ENCODE measurements at places on chromosomes 7 and 10.

DNA sequence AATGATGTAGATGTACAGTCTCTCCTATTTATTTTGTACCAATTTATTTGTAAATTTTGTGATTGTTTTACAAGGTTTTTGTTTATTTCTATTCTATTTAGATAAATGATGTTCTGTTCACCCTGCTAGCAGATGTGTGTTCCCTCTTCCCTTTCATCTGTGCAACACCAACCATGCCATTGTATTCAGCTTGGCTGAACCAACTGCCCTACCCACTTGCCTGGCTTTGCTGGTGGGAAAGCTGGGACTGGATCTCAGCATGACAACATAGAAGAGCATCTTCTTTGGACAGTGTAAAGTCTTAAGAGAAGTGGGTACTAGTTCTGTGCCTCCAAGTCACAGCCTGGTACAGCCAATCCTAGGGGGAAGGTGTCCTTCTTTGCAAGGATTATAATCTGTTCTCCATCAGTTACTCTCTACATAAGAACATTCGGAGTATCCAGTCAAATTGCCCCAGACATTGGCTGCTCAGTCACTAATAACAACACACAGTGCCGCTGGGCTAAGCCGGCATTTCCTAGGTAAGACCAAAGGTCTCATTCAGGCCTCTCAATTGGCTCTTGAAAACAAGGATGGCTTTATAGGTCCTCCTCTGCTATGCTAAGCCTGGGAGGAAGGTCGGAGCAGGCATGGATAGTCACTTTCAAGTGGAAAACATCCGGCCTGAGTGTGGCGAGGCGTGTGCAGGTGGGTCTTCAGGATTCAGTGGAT is 109.7 kb downstream of the NT5C2 start:
- no peak for DNase-seq

DNA sequence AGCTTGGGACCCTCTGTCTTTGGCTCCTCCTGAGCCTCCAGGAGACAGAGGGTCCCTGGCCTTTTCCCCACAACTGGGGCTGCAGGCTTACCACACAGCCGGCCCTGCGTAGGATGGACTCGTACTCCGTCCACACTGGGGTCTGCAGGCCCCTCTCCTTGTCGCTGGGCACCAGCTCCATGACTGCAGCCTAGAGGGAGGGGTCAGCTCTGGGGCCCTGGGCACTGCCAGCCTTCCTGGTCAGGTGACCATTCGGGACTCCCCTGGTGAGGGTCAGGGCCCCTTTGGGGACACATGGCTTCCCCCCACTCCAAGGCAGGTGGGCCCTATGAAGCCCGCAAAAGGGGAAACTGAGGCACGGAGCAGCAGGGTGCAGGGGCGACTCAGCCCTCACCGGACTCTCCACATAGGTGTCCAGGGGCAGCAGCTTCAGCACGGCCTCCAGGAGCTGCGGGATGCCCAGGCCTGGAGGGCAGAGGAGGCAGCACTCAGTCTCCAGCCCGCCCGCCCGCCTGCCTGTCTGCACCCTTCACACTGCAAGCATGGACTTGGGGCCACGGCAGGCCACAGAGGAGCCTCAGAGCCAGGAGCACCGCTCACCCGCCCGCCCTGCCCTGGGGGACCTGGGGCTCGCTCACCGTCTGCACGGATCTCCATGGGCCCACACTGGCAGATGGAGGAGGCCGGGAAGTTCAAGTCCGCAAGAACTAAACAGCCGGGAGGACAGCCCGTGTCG is 1.1 kb downstream of the FUOM start:
- DNase-seq = no peak

GRCh38 chr10:71357792-71358265 is 38.8 kb downstream of the SLC29A3 start:
- DNase-seq = peak; percentile 78

DNA sequence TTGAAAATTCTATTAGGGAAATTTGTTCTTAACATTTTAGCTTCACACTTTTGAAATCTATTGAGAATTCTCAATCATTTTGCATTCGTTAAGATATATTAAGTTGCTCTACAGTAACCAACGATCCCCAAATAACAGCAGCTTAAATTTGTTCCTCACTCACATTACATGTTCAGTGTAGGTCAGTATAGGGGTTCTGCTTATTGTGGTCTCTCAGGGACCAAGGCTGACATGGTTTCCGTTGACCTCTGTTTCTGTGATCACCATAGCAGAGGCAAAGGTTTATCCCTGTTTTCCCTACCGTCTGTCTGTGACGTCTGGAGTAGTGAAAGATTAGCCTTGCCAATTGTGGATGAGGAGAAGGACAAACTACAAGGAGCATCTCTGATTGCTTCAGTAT is 235.0 kb upstream of the CSTF2T start:
- no peak for DNase-seq

DNA sequence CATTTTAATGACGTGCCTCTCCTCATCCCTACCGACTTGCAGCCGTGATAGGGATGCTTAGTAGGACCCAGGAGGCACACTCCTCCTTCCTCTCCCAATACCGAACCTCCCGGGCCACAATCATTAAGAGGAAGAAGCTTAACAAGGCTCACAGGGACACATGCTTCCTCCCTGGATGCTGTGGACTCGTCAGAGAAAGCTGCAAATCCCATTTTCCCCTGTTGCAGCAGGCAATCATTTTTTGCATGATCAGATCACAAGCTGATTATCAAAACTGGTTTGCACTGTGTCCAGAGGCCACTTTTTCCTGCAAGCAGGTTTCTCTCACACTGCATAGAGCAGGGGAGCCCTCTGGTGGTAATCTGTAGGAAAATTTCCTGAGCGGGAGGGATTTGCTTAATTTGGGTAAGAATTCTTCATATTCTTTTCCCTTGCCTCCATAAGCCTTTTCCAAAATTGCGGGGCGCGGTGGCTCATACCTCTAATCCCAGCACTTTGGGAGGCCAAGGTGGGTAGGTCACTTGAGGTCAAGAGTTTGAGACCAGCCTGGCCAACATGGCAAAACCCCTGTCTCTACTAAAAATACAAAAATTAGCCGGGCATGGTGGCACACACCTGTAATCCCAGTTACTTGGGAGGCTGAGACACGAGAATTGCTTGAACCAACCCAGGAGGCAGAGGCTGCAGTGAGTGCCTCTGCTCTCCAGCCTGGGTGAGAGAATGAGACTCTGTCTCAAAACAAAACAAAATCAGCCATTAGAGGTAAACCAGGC is 16.1 kb upstream of the LAMB4 start:
- peak; percentile 15 for DNase-seq

DNA sequence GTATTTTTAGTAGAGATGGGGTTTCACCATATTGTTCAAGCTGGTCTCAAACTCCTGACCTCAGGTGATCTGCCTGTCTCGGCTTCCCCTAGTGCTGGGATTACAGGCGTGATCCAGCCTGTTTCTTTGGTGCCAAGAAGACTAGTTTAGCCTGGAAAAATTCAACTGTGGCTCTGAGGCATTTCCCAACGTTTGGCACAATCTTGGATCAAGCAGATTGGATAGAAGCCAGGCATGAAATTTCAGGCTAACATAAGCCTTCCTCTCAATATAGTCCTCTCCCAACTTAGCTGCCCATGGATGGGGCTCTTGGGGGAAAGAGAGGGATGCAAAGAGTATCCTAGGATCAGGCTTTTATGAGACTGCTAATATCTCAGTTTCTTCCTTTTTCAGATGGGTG is 53.8 kb downstream of the APBB1IP start:
- no peak for DNase-seq

- DNase-seq = no peak
These were observed 16.5 kb upstream of the KCND2 start for GRCh38 chr7:120256344-120257070.

DNA sequence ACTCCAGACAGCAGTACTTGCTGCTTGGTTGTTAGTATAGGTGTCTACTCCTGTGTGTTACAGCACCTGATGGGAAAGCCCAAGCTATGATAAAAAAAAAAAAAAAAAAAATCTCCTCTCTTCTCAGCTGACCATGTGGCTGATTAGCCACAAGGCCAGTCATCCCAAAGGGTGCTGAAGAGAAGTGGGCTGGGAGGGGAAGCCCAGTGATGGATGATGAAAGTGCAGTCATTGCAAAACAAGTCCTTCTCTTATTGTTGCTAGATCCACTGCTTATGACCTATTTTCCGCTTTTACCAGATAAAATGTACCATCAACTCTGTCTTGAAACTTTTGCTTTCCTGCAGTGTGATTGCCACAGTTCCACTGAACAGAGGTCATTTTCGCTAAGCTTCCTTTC is 1092.5 kb upstream of the C7orf33 start:
- DNase-seq = no peak

GRCh38 chr10:127978481-127978880 is 71.6 kb downstream of the PTPRE start:
- no peak for DNase-seq

DNA sequence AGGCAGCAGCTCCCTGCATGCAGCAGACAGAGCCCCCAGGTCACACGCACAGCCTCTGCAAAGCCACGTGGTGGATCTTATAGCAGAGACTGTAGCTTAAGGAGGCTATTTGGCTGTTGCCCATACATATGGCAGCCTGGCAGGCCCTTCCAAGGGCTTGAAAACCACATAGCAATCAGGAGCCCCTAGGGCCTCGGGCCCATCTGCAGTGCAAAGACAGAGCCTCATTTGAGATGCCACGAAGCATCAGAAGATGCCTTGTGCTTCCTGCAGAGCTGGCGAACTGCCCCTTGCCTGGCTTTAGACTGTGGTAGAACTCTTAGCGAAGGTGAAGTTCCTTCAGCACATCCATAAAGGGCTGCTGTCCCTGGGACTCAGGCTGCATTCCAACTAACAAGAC is 309.9 kb downstream of the GRID1 start:
- no peak for DNase-seq

DNA sequence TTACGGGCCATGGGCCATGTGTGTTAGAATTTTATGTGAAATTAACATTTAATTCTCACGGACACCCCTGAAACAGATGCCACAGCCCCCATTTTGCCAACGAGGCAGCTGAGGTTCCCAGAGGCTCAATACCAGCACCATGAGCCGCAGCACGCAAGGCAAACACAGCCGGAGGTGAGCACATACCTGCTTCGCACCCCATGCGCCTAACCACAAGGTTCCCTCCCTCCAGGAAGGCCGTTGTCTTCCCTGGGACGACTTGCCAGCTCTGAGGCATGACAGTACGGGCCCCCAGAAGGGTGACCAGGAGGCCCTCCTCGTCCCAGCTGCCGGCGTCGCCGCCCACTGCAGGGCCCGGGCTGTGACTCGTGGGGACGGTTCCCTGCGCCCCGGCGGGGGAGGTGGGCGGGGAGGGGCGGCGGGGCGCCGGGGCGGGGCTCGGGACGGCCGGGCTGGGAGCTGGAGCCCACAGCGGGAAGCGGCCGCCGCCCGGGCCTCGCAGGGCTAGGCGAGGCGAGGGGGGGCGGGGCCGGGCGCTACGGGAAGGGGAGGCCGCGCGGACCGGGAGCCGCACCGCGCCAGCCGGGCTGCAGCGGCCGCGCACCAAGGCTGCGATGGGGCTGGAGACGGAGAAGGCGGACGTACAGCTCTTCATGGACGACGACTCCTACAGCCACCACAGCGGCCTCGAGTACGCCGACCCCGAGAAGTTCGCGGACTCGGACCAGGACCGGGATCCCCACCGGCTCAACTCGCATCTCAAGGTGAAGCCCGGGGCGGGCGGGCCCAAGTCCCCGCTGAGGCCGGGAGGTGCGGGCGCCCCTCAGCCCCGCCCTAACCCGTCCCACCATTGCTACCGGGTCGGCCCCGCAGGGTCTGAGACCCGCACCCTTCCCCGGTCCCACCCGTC is at the start of gene CAV2:
Gene CAV2 (plus strand): TSS at position 571 of the 910 bp plus-strand sequence. CDS start 44 bp downstream, at position 615.
- DNase-seq = peak; percentile 61

GRCh38 chr7:132486274-132486610 is 90.0 kb downstream of the PLXNA4 start:
- DNase-seq = no peak

- no peak for DNase-seq
These were observed 212.6 kb downstream of the CHCHD3 start for GRCh38 chr7:132869166-132869861.

DNA sequence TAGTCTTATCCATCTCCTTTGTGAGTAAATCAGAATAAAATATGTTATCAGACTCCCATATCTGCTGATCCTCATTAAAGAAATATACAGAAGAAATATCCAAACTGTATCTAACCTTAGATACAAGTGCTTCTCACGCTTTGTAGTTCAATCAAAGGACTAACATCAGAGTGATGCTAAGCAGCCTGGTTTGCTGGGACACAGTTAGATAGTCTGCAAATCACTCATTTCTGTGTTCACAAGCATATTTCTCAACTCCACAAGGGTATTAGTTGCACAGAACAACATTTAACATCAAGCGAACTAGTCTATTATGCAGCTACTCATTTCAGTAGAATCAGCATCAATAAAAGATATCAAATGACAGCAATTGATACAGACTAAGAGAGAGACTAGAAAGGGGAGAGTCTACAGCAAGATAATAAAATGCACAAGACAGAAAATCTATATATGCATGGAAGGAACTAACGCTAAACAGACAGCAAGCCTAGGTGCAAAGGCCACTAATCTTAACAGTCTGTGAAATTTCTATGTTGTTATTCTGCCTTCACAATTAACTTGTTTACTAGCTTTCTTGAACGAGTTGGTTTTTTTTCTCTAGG is 30.0 kb downstream of the DNAJC12 start:
- DNase-seq = no peak

DNA sequence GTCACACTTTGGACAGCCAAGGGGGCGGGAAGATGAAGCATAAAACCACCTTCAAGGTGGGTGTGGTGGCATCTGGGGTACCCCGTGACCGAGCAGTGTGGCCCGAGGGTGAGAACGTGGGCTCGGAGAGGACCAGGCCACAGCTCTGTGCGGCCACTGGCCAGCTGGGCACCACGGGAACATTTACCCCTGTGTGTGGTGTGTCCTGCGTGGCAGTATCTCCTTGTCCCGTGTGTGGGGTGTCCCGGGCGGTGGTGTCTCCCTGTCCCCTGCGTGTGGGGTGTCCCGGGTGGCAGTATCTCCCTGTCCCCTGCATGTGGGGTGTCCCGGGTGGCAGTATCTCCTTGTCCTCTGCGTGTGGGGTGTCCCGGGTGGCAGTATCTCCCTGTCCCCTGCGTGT is 570.3 kb downstream of the DNAJB6 start:
- no peak for DNase-seq

DNA sequence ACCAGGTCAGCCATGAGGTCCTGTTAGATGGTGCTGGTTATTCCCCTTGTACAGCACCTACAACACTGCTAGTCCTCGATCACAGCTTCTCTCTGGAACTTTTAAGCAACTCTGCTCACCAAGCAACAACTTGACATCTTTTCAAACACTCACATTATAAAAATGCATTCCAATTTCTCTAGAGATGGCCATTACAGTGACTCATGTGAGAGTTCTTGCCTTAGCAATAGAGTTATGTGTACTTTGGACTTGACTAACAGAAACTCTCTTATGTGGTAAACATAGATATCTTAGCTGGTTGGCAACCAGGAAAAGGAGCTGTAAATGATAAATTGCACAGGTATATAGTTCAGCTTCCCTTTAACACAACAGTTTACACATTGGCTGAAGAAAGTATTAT is 122.2 kb downstream of the PDE1C start:
- DNase-seq = peak; percentile 45
